ENCODE measurements at places on chromosomes 2 and 18.
A peak's percentile ranks its signal among the peaks of the same experiment; 100 is the strongest.

DNA sequence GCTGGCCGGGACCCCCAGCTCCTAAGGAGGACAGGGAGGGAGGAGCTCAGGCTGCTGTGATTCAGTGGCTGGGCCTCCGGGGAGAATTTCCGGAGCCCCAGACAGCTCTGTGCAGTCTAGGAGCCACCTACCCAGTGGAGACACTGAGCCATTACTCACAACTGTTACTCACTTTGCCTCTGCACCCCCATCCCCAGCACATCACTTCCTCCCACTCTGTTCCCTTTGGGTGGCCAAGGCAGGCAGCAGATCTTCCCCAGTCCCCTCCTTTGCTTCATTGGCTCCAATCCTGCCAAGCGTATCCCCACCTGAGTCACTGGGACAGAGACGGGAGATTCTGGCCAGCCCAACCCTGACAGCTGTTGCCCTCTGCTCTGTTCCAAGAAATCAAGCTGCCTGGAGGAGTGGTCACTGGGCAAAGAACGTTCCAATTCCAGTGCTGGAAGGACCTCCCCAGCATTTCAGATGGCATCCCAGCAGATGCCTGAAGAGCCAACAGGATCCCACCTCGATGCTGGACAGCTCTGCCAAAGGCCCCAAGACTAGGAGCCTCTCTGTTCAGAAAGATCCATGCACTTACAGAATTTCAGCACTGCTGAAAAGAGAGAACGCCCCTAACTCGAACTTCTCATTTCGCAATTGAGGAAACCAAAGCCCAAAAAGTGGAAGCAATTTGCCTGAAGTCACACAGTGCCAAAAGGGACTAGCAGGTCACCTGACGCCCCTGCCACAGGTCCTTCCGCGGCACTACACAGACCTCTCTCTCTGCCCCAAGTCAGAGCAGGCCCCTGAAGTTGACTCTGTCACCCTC is 68.3 kb downstream of the TNS1 start:
- no peak for DNase-seq

DNA sequence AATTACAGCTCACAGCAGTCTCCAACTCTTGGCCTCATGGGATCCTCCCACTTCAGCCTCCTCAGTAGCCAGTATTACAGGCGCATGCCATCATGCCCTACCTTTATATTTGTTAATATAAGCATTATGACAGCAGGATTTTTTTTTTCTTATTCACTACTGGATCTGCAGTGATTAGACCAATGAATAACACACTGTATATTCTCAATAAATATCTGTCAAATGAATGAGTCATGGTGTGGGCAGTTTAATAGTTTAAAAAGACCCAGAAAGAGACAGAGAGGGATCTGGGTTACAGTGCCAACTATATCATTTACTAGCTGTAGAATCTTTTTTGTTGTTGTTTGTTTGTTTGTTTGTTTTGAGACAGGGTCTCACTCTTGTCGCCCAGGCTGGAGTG is 62.4 kb upstream of the LTBP1 start:
- no peak for DNase-seq

GRCh38 chr2:233833345-233833744 is 21.0 kb downstream of the HJURP start:
- DNase-seq, result no peak

DNA sequence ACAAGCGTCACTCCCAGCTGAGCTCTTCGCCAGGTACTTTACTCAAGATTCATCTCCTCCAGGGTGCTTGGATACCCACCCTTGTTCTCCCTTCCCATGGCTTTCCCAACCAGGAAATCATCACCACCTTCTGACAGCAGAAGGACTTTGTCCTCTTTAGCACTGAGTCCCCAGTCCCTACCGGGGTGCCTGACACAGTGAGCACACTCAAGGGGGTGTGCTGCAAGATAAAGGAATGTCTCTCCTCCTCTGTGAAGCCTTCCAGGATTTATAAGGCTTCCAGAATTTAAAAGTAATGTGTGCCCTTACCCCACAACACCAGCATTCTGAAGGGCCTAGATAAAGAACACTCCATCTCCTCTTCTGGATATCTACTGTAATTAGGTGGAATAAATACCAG is 39.6 kb downstream of the ACVR1 start:
- DNase-seq, result no peak

- peak; percentile 33 for DNase-seq
Measured at GRCh38 chr2:112195167-112195766, 57.1 kb downstream of the FBLN7 start.

DNA sequence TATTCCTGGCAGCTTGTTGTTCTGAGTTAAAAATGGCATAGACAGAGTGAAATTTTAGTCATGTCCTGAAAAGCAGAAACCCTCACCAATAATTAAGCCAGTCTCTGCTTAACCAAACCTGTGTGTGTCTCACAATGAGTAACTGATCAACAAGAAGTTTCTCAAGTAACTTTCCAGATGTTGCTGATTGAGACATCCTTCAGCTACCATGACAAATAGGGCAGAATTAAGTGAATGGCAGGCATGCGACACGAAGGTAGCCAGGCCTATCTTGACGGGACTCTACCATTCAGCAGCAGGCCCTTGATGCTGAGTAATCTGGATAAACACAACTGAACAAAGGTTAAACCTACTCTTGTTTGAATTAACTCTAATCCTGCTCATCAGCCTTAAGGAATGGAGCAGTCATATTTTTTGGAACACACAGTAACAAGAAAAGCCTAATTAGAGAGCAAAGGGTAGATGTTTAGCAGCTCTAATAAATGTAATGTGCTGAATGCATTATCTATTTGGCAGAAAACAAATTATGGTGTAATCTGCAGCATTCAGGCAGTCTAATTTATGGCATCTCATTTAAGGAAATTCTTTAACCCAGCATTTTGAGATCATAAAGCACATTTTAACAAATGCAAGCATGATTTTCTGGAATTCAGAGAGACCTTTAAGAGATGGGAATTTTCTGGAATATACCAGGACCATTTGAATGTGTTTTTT is 159.5 kb upstream of the EPHA4 start:
- no peak for DNase-seq

GRCh38 chr2:88239781-88240180 is 69.6 kb downstream of the THNSL2 start:
- DNase-seq, result no peak

GRCh38 chr2:75287624-75288316 is 88.5 kb upstream of the TACR1 start:
- no peak for DNase-seq

- no peak for DNase-seq
Measured at GRCh38 chr2:9440058-9440727, 16.7 kb downstream of the CPSF3 start.

DNA sequence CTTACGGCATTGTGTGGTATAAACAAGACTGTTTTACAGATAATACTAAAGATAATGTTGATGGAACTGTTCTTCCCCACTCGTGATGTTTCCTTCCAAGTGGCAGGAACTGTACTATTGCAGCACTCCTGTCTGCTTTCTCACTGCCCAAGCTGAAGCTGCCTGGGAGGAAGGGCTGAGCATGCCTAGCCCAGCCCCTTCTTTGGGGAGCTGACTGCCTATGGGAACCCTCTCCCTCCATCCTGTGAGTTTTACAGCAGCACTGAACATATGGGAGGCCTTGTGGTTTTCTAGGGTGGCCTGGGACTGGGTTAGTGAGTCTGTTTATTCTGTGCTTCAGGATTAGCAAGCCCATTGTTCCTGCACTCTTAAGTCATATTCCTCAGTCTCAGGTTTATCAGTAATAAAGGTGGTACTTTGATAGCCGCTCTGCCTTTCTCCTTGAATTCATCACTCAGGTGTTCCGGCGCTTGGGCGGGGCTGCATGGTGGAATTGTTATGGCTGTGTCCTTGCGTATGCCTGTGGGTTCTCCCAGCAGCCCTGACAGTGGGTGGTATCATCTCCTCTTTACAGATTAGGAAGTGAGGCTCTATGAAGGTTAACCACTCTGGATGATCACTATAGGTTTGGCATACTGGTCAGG is 379.7 kb downstream of the PTPRM start:
- peak; percentile 42 for DNase-seq

DNA sequence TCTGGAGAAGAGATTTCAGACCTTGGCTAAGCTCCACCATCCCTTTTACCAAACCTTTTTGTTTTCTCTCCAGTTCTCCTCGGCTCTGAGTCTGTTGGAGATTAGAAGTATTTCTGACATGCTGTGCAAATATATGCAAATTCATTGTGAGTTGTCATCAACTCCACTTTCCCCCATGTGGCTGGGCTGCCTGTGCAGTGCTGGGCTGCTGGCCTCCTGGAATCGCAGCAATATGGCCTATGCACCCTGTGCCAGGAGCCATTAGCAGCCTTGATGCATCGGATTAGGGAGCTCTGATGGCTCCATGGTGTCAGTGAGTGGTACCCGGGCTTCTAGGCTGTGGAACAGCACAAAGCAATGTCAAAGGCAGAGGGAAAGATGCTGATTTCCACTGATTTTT is 80.0 kb downstream of the GPR39 start:
- no peak for DNase-seq

DNA sequence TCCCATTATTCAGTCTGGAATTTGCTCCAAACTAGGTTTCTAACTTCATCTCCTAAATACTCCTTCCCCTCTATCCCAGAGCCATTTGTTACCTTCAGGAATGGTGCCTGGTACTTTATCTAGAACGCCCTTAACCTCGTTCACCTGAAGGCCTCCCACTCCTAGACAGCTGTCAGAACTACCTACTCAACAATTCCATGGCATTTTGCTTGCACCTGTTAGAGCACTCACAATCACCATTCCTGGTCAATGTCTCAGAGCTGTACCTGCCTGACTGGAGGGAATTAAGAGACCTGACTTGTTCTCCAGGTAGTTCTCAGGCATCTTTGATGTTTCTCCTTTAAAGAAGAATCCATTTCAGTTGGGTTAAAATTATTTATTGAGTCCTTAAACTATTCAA is 88.9 kb downstream of the GAREM1 start:
- DNase-seq, result peak; percentile 18

DNA sequence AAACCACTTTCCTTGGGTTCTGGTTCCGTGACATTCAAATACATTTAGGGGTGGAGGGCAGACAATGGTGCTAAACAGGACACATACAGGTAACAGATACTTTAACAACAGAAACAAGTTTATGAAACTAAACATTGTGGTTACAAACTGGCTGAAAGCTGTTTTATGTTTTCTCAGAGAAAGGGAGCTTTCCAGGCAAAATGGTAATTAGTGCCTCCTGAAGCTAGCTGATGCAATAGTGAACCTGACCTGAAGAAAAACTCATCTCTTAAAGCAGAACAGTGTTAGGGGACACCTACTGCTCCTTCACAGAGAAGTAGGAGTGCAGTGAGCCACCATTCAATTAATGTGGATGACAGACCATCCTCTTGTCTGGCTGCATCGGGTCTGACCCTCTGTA is 138.9 kb downstream of the CCDC148 start:
- no peak for DNase-seq

- DNase-seq, result no peak
Measured at GRCh38 chr2:200757399-200757798, 54.3 kb upstream of the BZW1 start.

GRCh38 chr2:37670378-37671008 is 949 bp downstream of the CDC42EP3 start:
- DNase-seq, result no peak

DNA sequence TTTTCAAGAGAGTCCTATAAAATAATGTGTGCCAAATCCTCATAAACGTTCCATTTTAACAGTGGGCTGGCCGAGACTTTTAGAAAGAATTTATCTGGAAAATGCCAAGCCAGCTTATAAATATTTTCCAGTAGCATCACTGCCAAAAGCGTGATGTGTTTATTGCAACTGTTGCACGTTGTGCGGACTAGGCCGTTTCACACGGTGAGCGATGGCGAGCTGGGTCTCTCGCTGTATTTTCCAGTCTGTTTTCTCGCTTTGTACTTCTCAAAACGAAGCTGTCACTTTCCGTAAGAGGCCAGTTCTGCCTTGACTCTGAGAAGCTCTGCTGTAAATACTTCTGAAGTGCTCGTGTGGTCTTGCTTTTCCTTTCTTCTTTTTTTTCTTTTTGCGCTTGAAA is 65.0 kb upstream of the ZNF236 start:
- DNase-seq, result no peak

DNA sequence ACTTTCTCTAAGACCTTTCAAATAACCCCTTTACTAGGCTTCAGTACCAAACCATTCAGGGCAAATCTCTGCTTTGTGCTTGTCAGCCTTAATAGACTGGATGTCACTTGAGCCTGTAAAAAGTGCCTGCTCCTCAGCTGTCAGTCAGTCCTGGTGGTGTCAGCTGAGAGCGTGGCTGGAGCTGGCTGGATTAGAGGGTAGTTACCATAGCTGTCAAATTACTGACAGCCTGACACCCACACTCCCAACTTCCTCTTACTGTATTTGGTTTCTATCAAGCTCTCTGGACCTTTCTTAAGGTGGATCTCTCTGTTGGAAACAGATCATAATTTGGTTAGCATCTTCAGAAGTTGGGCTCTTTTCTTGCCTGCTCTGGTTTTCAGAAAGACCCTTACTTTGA is 371.4 kb upstream of the ATP5MC3 start:
- no peak for DNase-seq

- DNase-seq, result no peak
Measured at GRCh38 chr18:74242438-74243096, 49.2 kb downstream of the CYB5A start.

- DNase-seq, result no peak
Measured at GRCh38 chr18:23908827-23909226, 105.7 kb upstream of the TTC39C start.

DNA sequence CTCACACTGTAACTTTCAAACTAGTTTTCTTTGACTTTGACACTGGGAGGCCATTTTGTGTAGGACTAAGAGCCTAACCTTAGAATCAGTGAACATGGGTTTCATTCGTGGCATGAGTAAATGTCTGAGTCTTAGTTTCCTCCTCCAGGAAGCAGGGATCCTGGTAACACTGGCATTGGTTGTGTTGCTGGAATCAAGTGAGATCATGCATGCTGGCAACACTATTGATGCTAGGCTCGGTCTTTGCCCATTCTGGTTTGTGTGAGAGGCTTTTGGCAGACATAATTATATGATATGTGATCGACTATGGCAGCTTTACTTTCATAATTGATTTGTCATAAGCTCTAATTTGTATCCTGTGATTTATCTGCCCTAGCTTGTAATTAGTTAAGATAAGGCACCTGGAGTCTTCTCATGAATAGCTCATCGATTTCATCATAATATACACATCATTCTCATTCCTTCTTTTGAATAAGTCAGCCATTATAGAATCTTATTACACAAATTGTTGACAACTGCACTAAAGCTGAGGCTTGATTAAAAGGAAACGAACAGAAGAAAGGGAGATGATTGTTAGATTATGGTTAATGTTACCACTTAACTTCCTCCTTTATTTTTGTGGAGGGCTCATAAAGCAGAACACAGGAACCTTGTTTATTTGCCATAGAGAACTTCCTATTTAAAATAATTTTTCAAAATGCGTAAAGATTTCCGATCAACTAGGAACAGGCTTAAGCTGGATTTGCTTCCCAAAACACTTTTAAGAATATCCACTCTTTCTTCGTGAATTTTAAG is 12.6 kb downstream of the PPP1R1C start:
- DNase-seq, result no peak

GRCh38 chr2:175631245-175631623 is 370.8 kb downstream of the LNPK start:
- no peak for DNase-seq

DNA sequence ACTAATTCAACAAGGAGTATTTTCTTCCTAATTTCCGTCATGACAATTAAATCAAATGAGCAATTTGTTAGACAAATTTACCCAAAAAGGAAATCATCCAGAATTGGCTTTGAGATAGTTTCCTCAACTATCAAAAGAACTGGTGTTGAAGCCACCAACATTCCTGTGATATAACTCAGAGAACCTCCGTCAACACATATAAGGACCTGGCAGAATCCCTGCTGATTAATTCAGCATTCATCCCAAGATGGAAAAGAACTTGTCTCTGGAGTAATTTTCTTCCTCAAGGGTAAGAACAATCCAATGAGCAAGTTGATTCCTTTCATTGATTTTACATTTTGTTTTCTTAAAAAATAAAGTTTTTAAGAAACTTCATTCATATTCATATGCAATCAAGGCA is 62.0 kb downstream of the MBD2 start:
- no peak for DNase-seq

Data from NCI-H510A (cell line).